ENCODE measurements at places on chromosomes 13 and 19. TPM values are rescaled to one million over a fixed set of nuclear protein-coding genes. Genes with fewer than 3 reads are reported as not detected.

Gene HNRNPA1L2
- 8.2 TPM for total RNA-seq

Gene ANGPTL8
- total RNA-seq = not detected

Gene SLITRK6
- total RNA-seq = under 0.01 TPM

Gene ZNF266
- 31.6 TPM for total RNA-seq

Gene EFNB2
- total RNA-seq = 0.21 TPM

Gene PCDH9
- 1.5 TPM for total RNA-seq

Gene MLLT1
- 4.4 TPM for total RNA-seq

Gene NCAN
- total RNA-seq = not detected

Gene OR7C1
- not detected for total RNA-seq

Gene SRRM5
- total RNA-seq = 0.10 TPM

Gene C19orf85
- not detected for total RNA-seq

Gene KLK14
- total RNA-seq = 0.10 TPM

Gene CRLF1
- total RNA-seq = 0.21 TPM

Gene AMER2
- 0.10 TPM for total RNA-seq

Gene PRR19
- not detected for total RNA-seq

Gene PSG7
- 0.10 TPM for total RNA-seq

Gene OLFM2
- 1.3 TPM for total RNA-seq

Gene ZNF85
- 4.1 TPM for total RNA-seq

Gene IGSF23
- total RNA-seq = not detected

Gene LGALS4
- 0.21 TPM for total RNA-seq

All from mononuclear cell (primary cell).